Mesothelial cell of epicardium (in vitro differentiated cells): ENCODE measurements at places on chromosomes 16 and 17. TPM values are rescaled to one million over a fixed set of nuclear protein-coding genes. Genes with fewer than 3 reads are reported as not detected.

Gene HOXB9
- total RNA-seq, result 33.8 to 35.4 TPM (median 34.4 TPM) in 3 replicates

Gene GDPD1
- total RNA-seq, result 7.6 to 9.1 TPM (median 7.8 TPM) in 3 replicates

Gene HSPB9
- 0.18 TPM in 1 of 3 replicates, not detected in the others for total RNA-seq

Gene PRRT2
- total RNA-seq, result 24.6 to 25.5 TPM (median 24.7 TPM) in 3 replicates

DNA sequence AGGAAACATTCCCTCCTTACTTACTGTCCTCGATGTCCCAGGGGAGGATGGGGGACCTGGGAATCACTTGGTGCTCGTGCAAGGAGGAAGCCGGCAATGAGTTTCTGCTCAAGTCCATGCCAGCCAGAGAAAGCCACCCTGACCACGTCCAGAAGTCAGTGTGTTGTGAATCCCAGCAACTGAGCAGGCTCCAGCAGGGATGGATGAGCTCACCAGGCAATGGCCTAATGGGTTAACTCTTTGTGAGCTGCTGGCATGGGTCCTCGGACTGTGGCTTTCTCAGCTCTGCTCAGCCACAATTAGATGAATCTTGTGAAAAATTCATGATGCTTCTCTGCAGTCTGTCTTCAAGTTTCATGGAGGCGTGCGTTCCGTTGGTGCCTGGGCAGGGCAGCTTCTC is at the start of gene PIRT:
Gene PIRT, minus strand, starts transcription at position 167 of the 400 bp plus-strand sequence. CDS start 12,442 bp downstream, outside the sequence.
- H3K36me3 ChIP-seq, result no peaks in the 10 kb centered on the region
- peaks cover 17% of the 10 kb centered on the region for H3K27me3 ChIP-seq
- no peak within 1 kb of the TSS for H3K4me3 ChIP-seq
- H3K4me1 ChIP-seq, result no peaks in the 10 kb centered on the region

DNA sequence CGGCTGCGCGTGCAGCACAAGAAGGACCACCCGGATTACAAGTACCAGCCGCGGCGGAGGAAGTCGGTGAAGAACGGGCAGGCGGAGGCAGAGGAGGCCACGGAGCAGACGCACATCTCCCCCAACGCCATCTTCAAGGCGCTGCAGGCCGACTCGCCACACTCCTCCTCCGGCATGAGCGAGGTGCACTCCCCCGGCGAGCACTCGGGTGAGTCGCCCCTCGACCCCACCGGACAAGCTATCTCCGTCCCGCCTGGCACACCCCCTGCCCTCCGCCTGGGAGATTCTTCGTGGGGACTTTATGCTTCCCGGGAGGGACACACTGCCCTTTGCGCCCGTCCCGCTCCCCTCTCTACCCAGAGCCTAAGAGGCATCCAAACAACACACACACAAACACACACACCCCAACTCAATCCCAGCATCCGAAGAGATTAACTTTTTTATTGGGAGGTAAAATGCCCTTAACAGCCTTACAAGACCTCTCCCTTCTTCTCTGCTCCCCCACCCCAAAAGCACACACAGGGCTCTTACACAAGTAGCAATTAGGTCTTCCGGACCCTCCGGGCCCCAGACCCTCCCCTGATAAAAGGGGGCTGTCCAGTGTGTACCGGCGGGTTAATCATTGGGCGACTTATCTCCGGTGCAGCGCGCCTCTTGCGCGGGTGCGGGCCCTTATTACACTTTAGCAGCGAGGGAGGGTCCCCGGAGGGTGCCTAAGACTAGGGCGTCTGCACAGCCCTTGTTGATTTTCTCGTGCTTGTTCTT is 2.1 kb downstream of the SOX9 start:
- H3K27ac ChIP-seq, result peak overlapping the region; percentile 87
- peaks cover 34% of the 10 kb centered on the region for H3K27me3 ChIP-seq
- no peak for DNase-seq
- H3K4me1 ChIP-seq, result peaks cover 73% of the 10 kb centered on the region
- peaks cover 11% of the 10 kb centered on the region for H3K36me3 ChIP-seq

DNA sequence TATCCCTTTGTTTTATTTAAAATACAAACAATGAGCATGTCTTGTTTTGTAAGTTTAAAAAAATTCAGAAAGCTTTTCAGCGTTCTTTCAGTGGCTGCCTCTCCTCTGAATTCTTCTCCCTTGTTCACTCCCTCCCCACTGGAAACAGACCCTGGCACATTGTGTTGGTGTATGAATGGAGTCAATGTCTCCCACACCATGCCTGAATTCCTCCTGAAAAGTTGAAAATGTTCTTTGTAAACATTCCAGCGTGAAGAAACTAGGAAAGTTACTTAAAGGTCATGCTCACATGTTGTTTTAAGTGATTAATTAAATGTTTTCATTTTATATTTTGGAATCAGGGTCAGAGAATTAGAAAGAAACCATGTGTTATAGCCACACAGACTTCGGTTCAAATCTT is 136.9 kb upstream of the DYNLRB2 start:
- no peaks in the 10 kb centered on the region for H3K4me1 ChIP-seq
- H3K27me3 ChIP-seq, result peaks cover 70% of the 10 kb centered on the region
- DNase-seq, result no peak
- no peak overlapping the region for H3K4me3 ChIP-seq

GRCh38 chr17:2400474-2400866 is 390 bp downstream of the MNT start:
- H3K4me1 ChIP-seq, result peaks cover 39% of the 10 kb centered on the region
- peak; percentile 73 for DNase-seq
- H3K36me3 ChIP-seq, result no peaks in the 10 kb centered on the region
- peak overlapping the region; percentile 98 for H3K4me3 ChIP-seq

DNA sequence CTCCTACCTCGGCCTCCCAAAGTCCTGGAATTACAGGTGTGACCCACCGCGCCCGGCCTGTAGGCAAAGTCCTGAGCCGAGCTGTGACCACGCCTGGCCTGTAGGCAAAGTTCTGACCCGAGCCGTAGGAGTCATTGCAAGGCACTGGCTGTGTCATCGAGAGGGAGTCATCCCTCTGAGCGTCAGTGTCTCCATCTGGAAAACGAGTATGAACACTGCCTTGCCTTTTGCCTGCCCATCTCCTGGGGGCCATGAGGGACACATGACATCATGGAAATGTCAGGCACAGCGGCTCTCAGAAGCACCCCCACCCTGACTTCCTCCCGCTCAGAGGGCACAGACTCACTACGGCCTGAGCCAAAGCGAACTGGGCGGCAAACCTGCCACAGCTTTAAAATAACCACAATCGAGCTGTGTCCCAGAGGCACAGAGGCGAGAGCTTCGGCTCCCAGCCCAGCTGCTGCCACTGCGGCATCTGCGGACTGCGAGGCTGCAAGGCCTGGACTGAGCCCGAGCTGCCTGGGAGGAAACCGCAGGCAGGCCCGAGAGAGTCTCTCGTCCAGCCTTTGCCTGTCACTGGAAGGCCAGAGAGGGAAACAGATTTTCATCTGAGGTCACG is 50.8 kb downstream of the RPH3AL start:
- H3K4me1 ChIP-seq, result peaks cover 16% of the 10 kb centered on the region
- H3K36me3 ChIP-seq, result no peaks in the 10 kb centered on the region
- H3K4me3 ChIP-seq, result no peak overlapping the region
- no peak for DNase-seq

GRCh38 chr16:34648-34987 is 18.8 kb downstream of the POLR3K start:
- H3K4me3 ChIP-seq, result no peak overlapping the region
- peaks cover 1% of the 10 kb centered on the region for H3K36me3 ChIP-seq
- no peak for DNase-seq
- H3K4me1 ChIP-seq, result peaks cover 10% of the 10 kb centered on the region

- no peaks in the 10 kb centered on the region for H3K27me3 ChIP-seq
- peaks cover 9% of the 10 kb centered on the region for H3K36me3 ChIP-seq
- DNase-seq, result no peak
- H3K4me3 ChIP-seq, result no peak overlapping the region
- H3K4me1 ChIP-seq, result peaks cover 8% of the 10 kb centered on the region
These were observed 152.1 kb downstream of the AXIN2 start for GRCh38 chr17:65409381-65409780.

GRCh38 chr17:81309859-81310839 is 15.0 kb upstream of the SLC38A10 start:
- H3K27me3 ChIP-seq, result no peaks in the 10 kb centered on the region
- peaks cover 37% of the 10 kb centered on the region for H3K4me1 ChIP-seq
- H3K36me3 ChIP-seq, result no peaks in the 10 kb centered on the region
- peak overlapping the region; percentile 93 for H3K27ac ChIP-seq

GRCh38 chr16:83925095-83925905 is 26.4 kb downstream of the MLYCD start:
- H3K27me3 ChIP-seq, result peaks cover 2% of the 10 kb centered on the region
- H3K27ac ChIP-seq, result no peak overlapping the region
- no peak overlapping the region for H3K4me3 ChIP-seq
- no peak for DNase-seq
- peaks cover 4% of the 10 kb centered on the region for H3K36me3 ChIP-seq
- peaks cover 8% of the 10 kb centered on the region for H3K4me1 ChIP-seq

GRCh38 chr17:16352303-16352666 is 984 bp downstream of the CENPV start:
- H3K4me3 ChIP-seq, result peak overlapping the region; percentile 90
- no peaks in the 10 kb centered on the region for H3K27me3 ChIP-seq
- DNase-seq, result peak; percentile 32
- peaks cover 15% of the 10 kb centered on the region for H3K4me1 ChIP-seq

- DNase-seq, result no peak
- H3K4me1 ChIP-seq, result no peaks in the 10 kb centered on the region
- no peak overlapping the region for H3K4me3 ChIP-seq
- H3K27me3 ChIP-seq, result no peaks in the 10 kb centered on the region
- peaks cover 9% of the 10 kb centered on the region for H3K36me3 ChIP-seq
- H3K27ac ChIP-seq, result no peak overlapping the region
These were observed 10.9 kb downstream of the TRAP1 start for GRCh38 chr16:3706253-3707012.

- no peak overlapping the region for H3K27ac ChIP-seq
- no peaks in the 10 kb centered on the region for H3K36me3 ChIP-seq
- H3K4me1 ChIP-seq, result peaks cover 10% of the 10 kb centered on the region
- no peak overlapping the region for H3K4me3 ChIP-seq
These were observed 44.8 kb upstream of the IRX3 start for GRCh38 chr16:54331241-54332002.

DNA sequence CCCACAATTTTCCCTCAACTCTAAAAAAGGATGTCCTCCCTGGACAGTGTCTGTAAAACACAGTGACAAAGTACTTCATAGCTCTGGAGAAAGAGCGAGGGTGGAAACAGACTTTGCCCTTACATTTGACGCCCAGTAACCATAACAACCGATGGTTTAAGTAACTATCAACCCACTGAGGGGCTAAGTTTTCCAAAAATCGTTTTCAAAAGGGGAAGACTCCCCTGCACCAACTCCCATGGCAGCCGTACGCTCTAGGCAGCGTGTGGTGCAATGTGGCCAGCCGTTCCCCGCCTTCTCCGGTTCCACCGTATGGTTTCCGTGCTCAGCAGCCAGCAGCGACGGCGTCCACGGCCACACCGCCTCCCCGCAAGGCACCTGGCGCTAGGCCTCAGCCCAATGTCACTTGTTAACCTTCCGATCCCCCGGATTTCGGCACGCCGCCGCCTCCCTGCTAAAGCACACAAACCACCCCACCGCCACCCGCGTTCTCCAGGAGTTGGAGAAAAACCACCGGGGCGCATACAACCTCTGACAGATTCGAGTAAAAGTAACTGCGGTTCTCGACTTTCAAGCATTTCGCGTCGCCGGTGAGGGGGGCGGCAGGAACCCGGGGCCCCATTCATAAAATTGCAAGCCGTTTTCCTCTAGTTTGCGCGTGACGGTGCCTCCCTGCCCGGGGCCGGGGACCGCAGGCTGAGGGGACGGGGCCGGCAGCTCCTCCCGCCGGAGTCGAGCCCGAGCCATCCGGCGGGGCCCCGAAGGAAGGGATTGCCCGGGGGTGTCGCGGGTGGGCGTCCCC is 661 bp downstream of the TEX2 start:
- peak overlapping the region; percentile 83 for H3K27ac ChIP-seq
- no peak for DNase-seq
- peaks cover 9% of the 10 kb centered on the region for H3K27me3 ChIP-seq
- no peaks in the 10 kb centered on the region for H3K36me3 ChIP-seq
- H3K4me1 ChIP-seq, result peaks cover 31% of the 10 kb centered on the region

- no peak overlapping the region for H3K4me3 ChIP-seq
- DNase-seq, result no peak
- H3K27me3 ChIP-seq, result peaks cover 41% of the 10 kb centered on the region
- H3K36me3 ChIP-seq, result no peaks in the 10 kb centered on the region
- H3K4me1 ChIP-seq, result peaks cover 7% of the 10 kb centered on the region
These were observed 96.4 kb upstream of the SHISA6 start for GRCh38 chr17:11144358-11145233.

DNA sequence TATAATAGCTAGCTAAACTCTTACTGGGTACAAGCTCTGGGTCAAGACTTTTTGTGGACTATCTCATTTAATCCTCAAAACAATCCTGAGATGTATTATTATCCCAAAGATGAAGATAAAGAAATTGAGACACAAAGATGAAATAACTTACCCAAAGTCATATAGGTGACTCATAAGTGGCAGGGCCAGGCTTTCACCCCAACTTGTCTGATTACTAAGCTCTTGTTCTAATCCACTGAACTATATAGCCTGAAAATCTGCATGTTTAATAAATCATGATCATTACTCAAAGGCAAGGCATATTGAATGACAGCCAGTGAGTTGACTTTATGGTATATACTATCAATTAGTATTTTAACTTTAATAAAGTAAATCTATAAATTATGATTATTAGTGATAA is 77.4 kb downstream of the SKAP1 start:
- peaks cover 9% of the 10 kb centered on the region for H3K4me1 ChIP-seq
- peaks cover 1% of the 10 kb centered on the region for H3K36me3 ChIP-seq
- no peak overlapping the region for H3K27ac ChIP-seq
- DNase-seq, result no peak
- H3K4me3 ChIP-seq, result no peak overlapping the region

DNA sequence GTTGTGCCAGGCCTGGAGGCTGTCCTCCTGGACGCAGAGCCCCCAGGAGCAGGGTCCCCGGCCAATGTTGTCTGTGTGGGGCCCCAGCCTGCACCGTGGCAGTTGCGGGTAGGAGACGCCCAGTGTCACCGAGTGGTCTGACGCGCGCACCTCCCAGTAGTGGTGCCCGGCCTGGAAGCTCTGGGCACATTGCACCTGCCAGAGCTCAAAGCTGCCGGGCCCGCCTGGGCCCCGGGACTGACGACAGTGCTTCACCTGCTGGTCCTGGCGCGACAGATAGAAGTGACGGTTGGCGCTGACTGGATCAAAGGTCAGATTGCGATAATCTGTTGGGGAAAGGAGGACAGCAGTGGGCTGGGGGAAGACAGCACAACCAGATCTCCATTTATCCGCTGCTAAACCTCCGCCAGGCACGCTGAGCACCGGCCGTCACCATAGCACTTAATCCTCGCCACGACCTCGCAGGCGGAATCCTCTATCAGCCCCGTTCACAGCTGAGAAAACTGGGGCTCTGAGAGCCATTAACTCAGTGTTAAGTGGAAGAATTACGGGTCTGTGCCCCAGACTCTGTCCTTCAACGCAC is 5.6 kb downstream of the TRIM65 start:
- H3K4me3 ChIP-seq, result no peak overlapping the region
- H3K4me1 ChIP-seq, result peaks cover 17% of the 10 kb centered on the region
- H3K27ac ChIP-seq, result no peak overlapping the region
- no peaks in the 10 kb centered on the region for H3K27me3 ChIP-seq
- DNase-seq, result no peak
